Mucosa of descending colon (tissue), 3 donors: ENCODE measurements at places on chromosomes 4 and X. TPM values are rescaled to one million over a fixed set of nuclear protein-coding genes. Genes with fewer than 3 reads are reported as not detected.

The ABCG2 gene
- 17.7 TPM for total RNA-seq

The PPEF2 gene
- not detected for total RNA-seq

The STAP1 gene
- total RNA-seq = 0.25 TPM

The UVSSA gene
- 36.8 TPM for total RNA-seq

The PRSS12 gene
- 31.1 TPM for total RNA-seq

- no peak for DNase-seq
Measured at GRCh38 chr4:97759785-97760184, 383.5 kb downstream of the STPG2 start.

DNA sequence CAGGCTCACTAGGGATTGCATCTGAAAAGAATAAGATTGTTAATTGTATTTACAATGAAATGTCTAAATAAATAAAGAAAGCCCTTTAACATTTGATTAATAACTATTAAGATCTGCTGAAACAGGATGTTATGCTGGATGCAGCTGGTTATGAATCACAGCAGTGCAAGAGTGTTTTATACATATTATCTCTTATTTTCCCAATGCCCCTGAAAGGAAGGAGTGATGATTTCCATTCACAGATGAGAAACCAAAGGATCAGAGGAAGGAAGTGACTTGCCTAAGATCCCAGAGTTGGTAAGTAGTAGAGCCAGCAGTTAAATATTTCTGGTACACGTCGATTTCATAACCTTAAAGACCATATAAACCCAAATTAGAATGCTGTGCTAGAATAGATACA lies 76.3 kb upstream of the ARHGAP36 start:
- DNase-seq = no peak

DNA sequence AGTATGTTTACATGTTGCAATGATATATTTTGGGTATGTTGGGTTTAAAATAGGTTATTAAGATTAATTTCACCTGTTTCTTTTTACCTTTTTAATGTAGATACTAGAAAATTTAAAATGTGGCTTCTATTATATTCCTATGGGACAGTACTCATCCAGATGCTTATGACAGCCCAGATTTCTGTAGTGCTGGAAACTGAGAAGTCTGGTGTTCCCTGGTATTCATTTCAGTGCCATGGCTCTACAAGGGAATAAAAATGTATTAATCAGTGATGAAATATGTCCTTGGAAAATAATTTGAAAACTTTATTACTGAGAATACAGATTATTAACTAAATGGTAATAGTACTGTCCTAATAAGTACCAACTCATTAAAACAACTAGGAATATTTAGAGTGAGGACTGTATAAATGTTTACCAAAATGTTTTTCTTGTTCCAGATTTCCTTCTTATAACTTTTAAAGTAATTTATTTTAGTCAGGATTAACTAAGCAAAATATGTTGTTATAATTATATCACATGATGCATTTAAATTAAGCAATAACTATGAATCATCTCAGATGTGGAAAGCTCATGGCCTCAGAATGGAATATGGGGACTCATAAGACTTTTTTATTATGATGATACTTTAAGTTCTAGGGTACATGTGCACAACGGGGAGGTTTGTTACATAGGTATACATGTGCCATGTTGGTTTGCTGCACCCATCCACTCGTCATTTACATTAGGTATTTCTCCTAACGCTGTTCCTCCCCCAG lies 25.3 kb downstream of the ARHGAP24 start:
- DNase-seq = no peak

GRCh38 chr4:118340109-118340508 lies 12.7 kb downstream of the PRSS12 start:
- DNase-seq = no peak

- no peak for DNase-seq
Measured at GRCh38 chr4:120081726-120082125, 15.1 kb upstream of the MAD2L1 start.

DNA sequence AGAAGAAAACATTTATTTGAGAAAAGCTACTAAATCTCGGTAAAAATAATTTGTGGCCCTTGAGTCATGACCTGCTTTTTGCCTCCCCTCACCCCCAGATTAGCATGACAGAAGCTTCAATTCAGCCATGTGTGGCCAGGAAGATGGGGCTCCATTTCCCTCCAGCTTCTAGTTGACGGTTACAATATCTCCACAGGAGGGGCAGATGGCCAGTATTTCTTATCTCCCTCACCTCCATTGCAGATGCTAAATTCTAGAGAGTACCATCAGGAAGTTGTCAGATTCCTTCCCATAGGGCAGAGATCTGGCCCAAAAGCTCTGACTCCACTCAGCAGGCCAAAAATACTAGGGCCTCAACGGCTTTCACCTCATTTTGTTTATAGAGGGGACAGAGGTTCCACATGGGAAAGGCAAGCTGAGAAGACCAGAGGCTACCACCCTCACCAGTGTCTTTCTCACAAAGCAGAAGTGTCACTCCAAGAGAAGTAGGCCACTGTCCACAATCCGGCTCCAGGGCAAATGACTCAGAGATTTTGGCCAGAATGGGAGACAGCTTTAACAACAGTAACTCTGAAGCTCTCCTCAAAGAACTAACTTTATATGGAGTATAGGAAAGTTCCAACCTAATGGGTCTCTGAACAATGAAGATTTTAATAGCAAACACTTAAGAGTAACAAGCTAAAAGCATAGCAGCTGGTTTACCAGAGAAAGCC lies 108.3 kb downstream of the TBC1D19 start:
- no peak for DNase-seq

GRCh38 chr4:11201256-11201655 lies 227.4 kb downstream of the HS3ST1 start:
- no peak for DNase-seq

DNA sequence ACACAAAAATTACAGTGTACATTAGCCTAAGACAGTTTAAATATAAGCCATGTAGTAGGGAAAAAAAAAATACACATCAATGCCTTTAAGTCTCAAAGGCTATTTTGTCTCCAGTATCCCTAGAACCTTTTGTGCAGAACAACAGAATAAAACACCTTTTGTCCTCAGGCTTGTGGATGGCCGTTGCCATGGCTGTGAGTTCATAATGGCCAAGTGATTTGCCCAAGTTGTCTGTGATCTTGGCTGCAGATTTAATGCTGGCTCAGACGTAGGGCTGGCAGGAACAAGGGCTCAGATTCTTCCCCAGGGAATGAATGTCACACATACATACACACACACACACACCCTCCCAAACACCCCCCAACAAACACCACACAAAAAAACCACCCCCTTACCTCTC lies 25.3 kb downstream of the GPM6B start:
- no peak for DNase-seq

DNA sequence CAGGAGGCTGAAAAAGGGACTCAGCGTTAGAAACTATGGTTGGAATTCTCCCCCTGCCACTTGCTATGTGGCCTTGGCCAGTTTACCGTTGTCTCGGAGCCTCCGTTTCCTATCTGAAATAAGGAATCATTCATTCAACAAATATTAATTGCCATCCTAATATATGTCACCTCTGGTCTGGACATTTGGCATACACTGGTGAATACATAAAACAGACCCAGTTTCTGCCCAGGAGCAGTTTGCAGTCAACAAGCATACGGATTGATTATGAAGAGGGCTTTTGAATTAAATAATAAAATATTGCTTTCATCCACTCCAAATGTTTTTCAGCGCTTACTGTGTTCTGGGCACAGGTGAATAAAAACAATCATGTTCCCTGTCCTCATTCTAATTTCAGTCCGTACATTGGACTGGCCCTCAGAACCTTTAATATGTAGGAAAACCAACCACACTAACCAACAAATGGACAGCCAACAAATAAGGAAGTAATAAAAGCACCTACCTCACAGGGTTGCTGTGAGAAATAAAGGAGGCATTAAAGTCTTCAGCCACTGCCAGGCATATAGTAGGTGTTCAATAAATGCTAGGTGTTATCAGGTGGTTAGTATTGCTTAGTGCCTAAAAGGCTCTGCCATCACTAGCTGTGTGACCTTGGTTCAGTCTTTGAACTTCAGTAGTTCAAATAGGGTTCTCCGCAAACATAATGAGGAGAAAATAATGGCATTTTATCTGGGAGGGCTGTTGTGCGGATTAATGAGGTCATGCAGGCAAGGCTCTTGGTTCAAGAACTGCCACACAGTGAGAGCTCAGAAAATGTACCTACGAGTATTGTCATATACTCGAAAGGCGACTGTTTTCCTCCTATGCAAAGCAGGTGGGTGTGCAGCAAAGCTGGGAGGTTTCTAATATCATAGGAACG lies 7.3 kb upstream of the GSX2 start:
- no peak for DNase-seq

DNA sequence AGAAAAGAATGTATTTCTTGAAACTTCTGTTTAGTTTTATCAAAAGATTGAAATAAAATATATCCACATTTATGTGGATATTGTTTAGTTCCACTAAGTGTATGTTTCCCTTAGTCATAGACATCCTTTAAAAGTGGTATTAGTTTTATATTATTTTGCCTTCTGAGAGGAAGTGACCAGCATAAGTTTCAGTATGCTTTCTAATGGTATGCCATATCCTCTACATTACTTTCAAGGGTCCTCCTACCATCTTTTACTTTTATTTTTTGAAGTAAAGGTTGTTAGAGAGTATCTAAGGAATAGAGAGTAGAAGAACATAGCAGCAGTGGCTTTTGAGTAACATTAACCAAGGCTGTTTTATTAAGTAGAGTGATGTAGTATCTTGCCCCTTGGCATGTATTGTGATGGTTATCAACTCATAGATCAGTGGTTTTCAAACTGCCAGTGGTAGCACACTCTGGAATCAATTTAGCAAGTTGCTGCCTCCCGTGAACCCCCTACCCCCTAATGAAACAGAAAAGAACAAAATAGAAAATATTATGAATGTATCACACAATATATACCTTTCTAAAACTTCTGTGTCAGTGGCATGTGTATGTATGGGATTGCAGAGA lies 44.8 kb downstream of the RBPJ start:
- DNase-seq = no peak

- no peak for DNase-seq
Measured at GRCh38 chr4:25532591-25532990, 123.1 kb upstream of the SLC34A2 start.

DNA sequence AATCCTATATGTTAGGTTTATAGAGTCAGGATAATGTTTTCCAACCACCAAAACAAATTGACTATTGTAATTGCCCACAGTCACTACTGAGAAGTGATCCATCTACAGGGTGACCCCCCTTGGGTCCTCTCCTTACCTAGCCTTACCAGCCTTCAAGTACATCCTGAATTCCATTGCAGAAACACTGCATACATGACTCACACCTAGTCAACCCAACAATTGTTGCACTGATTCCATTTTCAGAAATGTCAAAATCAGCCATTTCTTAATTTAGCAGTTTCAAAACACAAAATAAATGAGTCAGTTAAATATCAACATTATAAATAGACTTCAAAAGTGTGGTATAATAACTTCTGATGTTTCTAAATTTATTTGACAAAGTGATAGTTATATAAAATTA lies 106.3 kb upstream of the TNIP3 start:
- DNase-seq = no peak

GRCh38 chr4:128060121-128060698 lies 902 bp upstream of the LARP1B start:
- no peak for DNase-seq

DNA sequence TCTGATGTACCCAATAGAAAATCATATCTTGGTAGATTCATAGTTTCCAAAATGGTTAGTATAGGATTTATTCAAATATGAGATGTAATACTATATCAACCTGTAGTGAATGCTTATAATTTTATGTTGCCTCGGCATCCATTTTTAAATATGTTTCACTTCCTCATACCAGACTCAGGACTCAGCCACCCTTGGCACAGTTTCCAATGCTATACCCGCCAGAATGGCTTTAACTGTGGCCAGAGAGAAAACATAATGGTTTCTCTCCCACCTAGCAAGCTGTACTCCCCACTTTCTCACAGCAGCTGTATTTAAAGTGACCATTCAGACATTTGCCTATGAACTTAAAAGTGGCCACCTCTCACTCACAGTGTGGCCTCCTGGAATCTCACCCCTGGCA lies 466.6 kb upstream of the PABPC4L start:
- no peak for DNase-seq

DNA sequence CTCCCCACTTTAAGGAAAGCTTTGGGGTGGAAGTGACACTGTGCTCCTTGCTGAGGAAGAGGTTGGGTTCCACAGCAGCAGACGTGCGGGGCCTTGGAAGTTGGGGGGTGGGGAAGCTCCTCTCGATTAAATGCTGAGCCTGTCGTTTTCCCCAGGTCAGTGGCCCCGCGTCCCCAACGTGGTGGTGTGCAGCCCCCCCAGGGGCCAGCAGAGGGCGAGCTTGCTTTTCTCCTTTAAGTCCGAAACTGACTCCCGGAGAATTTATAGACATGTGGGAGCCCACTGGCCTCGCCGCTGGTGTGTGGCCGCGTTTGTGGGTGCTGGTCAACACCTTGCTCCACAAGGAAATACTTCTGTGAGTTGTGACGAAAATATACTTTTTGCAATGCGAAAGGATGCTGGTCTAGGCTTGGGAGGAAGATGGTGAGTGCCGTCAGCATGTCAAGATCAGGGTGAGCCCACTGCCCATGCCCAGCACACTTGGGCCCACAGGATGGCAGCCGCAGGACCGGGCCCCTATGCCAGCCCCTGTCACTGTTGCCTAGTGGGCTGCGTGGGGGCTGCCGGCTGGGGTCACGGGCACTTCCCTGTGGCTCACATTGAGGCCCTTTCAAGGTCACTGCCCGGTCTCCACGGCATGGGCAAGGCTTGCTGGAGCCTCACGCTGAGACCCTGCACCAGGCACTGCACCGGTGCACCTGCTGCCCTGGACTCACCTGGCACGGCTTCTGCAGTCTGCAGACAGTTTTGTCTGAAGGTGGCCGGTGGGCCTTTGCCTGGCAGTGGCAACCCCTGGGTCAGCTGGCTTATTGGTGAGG lies 9.4 kb downstream of the UVSSA start:
- peak; percentile 58 for DNase-seq

- no peak for DNase-seq
Measured at GRCh38 chr4:73673286-73673685, 53.0 kb upstream of the RASSF6 start.

DNA sequence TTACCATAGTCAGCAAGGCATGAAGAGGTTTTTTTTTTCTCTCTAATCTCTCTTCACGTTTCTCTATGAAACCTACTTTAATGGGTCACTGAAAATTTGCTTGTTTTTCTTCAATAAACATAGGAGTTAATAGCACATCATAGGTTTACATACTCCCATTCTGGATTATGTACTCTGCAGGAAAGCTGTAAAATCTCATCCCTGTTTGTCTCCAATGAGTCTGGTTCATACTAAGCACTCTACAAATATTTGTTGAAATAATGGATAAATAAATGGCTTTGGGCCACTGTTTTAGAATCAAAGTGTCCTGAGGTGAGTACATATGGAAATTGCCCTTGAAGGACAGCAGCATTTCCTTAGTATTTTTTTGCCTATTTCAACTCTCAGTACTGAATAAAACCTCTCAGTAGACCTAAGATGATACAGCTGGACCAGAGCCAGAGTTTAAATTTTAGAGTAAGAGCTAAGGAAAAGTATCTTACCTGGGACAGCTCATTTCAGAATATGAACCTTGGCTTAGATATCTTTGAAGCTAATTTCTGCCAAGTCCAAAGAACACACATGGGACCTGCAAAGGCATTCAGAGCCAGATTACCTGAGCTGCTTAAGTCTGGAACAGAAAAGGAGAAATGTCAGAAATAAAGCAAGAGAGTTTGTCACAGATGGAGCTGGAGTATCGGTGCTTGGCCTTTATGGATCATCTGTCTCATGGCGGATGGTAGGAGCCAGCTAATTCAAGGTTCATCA lies 34.4 kb downstream of the PF4 start:
- DNase-seq = no peak

GRCh38 chrX:93673056-93673868 lies at the start of gene NAP1L3:
Gene NAP1L3, minus strand, starts transcription at chrX:93673578. Its CDS starts 274 bp downstream, at chrX:93673304.
- DNase-seq = peak; percentile 53
